Spleen (tissue), 13 donors: ENCODE measurements at places on chromosomes 1 and 21. TPM values are rescaled to one million over a fixed set of nuclear protein-coding genes. Genes with fewer than 3 reads are reported as not detected.

GRCh38 chr1:186829686-186830587 lies 1.2 kb downstream of the PLA2G4A start:
- DNase-seq: no peak

DNA sequence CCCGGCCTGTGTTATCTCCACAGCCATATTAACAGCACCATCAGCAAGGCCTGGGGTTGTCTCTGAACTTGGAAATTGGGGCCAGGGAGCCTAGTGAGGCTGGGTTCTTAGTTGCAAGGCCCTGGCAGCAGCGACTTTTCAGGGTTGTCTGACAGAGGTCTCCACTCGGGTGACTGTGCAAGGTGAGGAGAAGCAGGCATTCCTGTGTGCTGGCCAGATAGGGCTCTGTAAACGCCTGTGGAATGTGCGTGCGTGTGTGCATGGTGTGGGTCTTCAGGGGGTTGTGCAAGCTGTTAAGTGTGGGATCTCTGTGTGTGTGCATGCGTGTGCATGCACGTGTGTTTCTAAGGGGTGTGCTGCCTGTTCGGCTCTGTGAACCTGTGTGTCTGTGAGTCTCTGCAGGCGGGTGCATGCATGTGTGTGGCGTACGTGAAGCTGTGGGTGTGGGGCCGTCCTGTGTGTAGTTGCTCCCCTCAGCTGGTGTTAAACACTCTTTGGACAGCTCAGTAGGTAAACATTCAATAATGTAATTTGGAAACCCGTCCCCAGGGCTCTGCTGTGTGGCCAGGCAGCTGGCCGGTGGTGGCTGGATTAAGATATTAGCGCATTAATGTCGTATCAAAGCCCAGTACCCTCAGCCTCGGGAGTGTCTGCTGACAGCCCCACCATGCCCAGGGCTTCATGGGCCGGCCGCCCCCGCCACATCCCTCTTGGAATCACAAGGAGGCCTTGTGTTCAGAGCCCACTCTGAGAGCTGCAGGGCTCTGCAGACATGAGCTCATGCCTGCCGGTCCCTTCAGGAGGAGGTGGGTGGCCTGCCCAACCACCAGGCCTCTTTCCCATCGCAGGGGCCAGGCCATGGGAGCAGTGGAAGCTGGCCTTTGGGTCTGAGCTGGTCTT lies 189.9 kb downstream of the FOXD2 start:
- no peak for DNase-seq

GRCh38 chr1:20823845-20824244 lies 36.7 kb upstream of the HP1BP3 start:
- DNase-seq: no peak

GRCh38 chr1:209675565-209676154 lies 448 bp downstream of the G0S2 start:
- peak; percentile 85 for DNase-seq

DNA sequence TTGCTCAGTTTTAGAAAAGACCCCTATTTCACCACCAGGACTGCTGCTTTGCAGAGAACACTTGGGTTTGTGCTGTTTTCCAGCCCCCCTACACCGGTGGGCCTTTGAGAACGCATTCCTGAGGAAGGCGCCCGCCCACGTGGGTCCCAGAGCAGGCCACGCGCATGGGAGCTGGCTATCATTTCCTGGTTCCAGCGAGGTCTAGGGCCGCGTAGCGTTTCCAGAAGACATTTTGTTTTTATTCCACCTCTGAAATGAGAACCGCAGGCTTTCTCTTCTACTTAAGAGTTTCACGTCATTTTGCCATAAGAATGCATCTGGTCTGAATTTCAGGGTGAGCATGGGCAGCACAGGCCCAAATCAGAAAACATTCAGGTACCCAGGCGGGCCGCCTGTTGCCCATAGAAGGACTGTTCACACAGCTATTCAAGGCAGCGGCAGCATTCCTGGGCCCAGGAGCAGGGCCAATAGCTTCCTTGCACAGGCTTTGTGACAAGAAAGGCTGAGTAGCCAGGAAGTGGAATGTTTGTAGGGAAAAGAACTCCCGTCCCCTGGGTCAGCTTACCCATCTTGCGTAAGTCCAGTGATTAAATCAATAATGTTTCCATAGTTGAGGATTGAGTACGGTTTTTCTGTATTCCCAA lies 1.4 kb upstream of the KLHL21 start:
- peak; percentile 87 for DNase-seq

The GBP6 gene
- polyA plus RNA-seq: 0.02 TPM

GRCh38 chr1:25746299-25747045 lies 53.5 kb upstream of the SELENON start:
- DNase-seq: no peak

The FMN2 gene
- 0.04 TPM for polyA plus RNA-seq

The DIRAS3 gene
- 3.0 TPM for polyA plus RNA-seq

GRCh38 chr1:201752333-201752732 lies 76.6 kb upstream of the IPO9 start:
- DNase-seq: no peak

The F13B gene
- not detected for polyA plus RNA-seq
